ENCODE measurements at places on chromosomes 11 and 22. TPM values are rescaled to one million over a fixed set of nuclear protein-coding genes. Genes with fewer than 3 reads are reported as not detected.

DNA sequence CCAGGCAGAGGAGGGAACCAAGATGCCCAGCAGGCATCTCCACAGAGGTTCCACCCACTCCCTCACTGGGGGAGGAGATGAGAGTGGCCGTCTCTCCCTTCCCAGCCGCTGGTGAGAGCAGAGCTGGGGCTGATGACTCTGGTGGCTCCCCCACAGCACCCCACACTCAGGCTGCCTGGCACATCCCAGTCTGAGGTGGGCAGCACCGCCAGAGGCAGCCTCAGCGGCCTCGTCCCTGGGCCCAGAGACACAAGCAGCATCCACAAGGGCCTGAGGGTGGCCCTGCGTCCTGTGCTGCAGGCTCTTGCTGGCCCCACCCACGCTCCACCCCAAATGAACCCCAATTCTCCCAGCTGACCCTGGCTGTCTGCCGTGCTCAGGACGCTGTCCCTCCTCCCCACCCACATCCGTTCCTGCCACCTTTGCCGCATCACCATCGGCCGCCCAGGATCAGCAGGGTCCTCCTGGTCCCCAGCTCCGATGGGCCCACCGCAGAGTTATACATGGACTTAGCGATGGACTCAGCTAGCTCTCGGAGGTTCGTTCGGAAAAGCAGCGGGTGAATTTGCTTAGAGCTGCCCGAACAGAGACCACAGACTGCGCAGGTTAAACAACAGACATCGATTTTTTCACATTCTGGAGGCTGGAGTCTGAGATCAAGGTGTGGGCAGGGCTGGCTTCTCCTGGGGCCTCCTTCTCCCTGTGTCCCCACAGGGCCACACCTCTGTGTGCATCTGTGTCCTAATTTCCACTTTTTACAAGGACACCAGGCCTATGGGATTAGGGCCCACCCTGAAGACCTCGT lies 20.2 kb upstream of the CTSD start:
- no peak for DNase-seq

DNA sequence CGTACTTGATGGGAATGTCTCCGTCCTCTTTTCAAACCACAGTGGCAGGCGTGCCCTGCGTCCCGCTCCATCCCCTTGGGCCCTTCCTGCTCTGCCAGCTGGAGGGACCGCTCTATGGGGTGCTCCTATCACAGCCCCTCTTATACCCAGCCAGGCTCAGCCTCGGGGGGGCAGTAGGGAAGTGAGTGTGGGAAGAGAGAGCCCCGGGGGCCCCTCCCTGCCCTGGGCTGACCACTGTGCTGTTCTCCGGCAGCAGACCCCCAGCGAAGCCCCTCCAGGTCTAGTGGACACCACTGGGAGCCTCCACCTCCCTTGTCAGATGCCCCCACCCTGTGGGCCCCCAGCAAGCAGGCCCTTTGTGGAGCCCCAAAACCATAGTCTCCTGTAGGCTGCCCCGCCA lies 572.5 kb downstream of the BRD1 start:
- DNase-seq, result no peak

DNA sequence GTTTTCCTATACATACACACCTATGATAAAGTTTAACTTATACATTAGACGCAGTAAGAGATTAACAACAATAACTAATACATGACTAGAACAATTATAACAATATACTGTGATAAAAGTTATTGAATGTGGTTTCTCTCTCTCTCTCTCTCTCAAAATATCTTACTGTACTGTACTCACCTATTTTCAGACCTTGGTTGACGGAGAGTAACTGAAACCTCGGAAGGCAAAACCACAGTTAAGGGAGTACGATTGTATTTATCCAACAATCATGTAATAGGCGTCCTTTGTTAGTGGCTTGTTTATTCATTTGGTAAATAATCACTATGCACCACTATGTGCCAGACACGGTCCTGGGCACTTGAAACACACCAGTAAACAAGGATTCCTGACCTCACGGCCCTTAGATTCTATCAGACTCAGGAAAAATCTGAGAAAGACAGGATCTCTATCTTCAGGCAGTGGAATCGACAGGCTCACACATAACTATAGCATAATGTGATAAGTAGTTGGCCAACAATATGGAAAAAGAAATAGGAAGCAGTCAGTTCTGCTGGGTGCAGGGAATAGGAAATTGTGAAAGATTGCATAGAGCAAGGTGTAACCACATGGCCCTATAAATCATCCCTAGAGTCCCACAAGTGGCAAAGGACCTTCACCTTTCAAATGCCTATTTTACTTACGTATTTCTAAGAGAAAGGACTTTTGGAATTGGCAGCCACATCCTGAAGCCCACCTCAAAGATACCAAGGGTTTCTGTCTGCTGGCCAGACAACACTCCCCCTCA lies 12.0 kb downstream of the ETS1 start:
- DNase-seq, result no peak

DNA sequence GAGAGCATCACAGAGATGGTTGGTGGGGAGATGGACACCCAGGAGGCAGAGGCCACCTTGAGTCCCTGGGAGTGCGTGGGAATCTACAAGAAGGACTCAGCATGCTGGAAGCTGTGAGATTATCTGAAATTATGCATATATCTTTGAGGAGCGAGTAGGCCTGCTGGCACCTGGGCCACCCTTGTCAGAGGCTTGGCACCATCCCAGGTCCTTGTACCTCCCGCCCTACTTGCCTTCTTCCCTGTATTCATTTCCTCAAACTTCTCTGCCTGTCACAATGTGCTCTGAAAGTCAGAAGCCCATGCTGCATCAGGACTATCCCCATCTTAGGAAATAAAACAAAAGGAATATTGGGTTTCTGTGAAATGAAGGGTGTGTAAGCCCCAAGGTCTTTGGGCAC lies 133.0 kb upstream of the CSNK2A3 start:
- DNase-seq, result no peak

Gene TREH
- total RNA-seq, result not detected

Gene KLHDC7B
- not detected for total RNA-seq

DNA sequence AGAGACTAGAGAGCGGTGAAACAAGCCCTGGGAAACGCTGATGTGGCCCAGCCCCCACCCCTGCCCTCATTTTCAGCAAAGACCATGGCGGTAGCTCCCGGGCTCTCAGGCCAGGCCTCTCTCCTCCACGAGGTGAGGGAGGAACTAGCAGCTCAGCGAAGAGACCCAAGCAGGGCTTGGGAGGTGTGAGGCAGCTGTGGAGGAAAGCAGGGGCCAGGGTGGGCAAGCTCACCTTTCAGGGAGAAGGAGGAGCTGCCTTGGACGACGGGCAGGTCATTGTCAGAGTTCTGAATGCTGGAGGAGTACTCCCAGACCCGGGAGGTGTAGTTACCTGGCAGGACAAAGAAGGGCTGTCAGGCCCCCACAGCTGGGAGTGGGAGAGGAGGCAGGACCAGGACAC lies 19.9 kb downstream of the TRIM29 start:
- DNase-seq, result no peak

GRCh38 chr11:64239662-64240434 lies 1.0 kb upstream of the FKBP2 start:
- DNase-seq, result no peak

Gene SOX10
- not detected for total RNA-seq

- DNase-seq, result no peak
Observed at GRCh38 chr11:17864478-17864941, 129.9 kb downstream of the KCNC1 start.

DNA sequence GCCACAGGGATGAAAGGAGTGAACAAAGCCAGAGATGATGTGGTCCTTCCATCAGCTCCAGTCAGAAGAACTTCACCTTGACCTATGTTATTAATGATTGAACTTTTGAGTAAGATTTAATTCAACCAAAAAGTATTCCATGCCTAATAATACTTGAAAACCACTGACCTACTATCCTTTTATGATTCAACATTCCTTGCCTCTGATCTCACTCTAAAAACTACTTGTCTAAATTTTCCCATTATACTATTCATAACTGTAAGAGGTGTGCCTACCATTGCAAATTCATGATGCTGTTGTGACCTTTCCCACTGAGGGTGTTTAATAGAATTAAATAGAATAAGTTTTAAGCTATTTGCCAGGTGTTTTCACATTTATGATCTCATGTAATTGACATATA lies 164.7 kb upstream of the GUCY1A2 start:
- DNase-seq, result no peak

DNA sequence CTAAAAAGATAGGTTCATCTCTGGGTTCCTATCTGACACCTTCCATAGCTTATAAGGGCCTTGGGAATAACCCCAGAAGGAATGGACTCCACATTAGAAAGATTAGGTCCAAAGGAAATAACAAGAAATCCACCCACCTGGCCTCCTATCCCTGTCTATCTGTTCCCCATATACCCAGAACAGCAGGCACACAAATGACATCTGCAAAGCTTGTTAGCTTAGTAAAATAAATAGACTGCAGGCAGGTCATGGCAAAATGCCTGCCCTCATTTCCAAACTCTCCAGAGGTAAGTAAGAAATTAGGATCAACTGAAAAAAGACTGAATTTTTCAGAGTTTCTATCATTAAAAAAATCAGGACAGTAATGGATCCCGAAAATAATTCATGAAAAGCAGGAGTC lies 489.5 kb downstream of the DLG2 start:
- DNase-seq, result no peak

DNA sequence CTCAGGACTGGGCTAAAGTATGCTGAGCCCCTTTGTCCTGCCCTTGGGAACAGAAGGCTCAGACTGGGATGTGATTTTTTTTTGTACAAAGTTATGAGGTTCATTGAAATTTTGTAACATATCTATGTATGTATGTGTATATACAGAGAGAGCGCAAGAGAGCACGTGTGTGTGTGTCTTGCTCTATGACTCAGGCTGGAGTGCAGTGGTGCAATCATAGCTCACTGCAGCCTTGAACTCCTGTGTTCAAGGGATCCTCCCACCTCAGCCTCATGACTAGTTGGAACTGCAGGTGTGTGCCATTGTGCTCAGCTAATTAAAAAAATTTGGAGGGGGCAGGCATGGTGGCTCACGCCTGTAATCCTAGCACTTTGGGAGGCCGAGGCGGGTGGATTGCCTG lies 5.7 kb downstream of the TMEM25 start:
- no peak for DNase-seq

Gene SCN4B
- total RNA-seq, result 1.3 TPM

DNA sequence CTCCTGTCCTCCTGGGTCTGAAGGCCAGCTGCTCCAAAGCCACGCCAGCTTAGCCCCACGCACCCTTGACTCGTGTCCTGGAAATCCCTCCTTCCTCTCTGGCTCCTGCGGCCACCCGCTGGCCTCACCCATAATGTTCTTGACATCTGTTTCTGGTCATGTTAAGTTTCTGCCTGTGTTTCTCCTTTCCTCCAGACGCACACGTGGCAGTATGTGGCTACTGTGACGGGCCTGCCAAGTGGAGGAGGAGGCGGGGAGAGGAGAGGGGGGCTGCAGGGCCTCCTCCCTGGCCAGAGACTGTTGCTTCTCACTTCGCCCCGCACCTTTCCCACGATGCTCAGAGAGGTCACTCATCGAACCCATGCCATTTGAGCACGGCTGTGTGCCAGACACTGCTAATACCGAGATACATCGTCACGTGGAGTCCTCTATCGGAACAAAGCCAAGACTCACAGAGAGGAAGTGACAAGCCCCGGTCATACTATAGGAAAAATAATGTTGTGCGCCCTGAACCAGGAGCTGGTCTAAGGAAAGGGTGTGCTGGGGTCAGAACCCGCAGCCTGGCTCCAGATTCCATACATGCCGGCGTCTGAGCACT lies 11.5 kb downstream of the C1QTNF6 start:
- peak; percentile 22 for DNase-seq

- no peak for DNase-seq
Observed at GRCh38 chr11:78815831-78816230, 241.2 kb upstream of the NARS2 start.

Gene GAB4
- total RNA-seq, result not detected

- no peak for DNase-seq
Observed at GRCh38 chr11:64124147-64124546, 41.8 kb downstream of the MACROD1 start.

- no peak for DNase-seq
Observed at GRCh38 chr11:12177739-12178338, 67.4 kb downstream of the MICAL2 start.

DNA sequence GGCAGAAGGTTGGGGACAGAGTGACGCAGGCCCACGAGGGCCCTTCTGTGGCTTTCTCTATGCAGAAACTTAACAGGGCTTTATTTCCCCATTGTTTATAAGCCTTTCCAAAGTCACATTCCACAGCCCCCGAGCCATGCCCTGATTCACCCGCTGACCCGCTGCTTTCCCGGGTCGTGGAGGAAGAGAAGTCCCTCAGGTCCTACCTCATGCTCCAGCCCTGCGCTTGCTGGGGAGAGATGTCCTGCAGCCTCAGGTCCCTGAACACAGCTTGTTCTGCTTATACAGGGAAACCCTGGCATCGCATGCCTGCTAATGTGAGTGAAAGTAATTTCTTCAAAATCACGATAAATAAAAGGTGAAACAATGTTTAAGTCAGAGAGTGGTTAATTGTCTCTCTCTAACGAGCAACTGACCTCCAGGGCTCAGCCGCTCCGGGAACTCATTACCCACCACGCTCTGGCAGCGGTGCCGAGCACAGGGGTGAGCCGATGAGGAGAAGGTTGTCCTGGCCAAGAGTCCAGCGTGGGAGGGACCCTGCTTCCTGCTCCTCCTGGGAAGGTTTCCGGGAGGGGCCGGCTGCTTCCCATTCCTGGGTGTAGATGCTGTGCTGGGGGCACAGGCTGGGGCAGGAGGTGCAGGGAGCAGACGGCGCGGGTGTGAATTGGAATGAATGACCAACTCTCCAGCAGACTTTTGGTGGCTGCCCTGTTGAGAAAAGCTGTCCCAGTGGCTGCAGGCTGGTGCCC lies 595.2 kb downstream of the BRD1 start:
- no peak for DNase-seq

GRCh38 chr22:43533656-43534428 lies 122.0 kb downstream of the MPPED1 start:
- no peak for DNase-seq

GRCh38 chr22:42509548-42509947 lies 10.0 kb downstream of the RRP7A start:
- no peak for DNase-seq

Gene SYT9
- not detected for total RNA-seq

DNA sequence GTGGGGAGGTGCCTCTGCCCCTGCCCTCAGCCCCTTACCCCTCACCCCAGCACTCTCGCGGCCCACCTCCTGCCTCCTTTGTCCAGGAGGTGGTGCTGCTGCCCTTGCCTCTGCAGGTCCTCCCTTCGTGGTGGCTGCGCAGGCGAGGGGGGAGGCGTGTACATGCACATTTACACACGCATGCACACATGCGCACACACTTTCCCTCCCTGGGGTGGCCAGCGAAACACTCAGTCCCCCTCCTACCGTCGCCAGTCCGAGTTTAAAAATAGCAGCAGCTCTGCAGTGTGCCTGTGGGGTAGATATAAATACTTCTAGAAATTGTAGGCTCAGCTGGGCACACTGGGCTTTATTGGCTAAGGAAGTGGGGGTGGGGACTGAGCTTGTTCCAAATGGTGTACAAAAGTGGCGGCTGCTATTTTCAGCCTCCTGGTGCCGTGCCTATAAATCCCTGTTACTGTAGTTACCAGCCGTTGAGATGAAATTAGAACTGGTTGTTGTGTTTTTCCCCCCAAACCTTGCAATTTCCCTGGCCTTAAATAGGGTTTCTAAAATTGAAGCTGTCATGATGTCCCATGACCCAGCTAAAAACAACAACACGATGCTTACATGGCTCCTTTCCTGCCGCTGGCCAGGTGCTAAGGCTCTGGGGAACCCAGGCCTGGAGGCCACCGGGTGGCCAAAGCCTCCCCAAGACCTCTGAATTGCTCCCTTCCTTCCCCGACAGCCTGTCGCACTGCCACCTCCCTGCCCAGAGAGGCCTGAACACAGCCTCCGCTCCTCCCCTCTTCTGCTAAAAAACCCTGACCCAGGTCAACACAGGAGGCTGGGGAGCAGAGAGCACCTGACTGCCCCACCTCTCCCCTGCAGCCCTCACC lies 12.4 kb downstream of the PICK1 start:
- no peak for DNase-seq

Gene OR8D1
- total RNA-seq, result not detected

Gene MS4A6A
- 239 TPM for total RNA-seq

Gene TSPAN32
- total RNA-seq, result 6.4 TPM

Gene PARVG
- total RNA-seq, result 38.0 TPM
